ENCODE measurements at places on chromosomes 2 and 18.

GRCh38 chr2:102366406-102367112 lies 11.0 kb downstream of the IL18R1 start:
- DNase-seq = peak; percentile 25

GRCh38 chr2:44716131-44716530 lies 225.4 kb upstream of the SIX3 start:
- DNase-seq = no peak

- DNase-seq = no peak
Measured at GRCh38 chr18:42649331-42650035, 466.0 kb downstream of the RIT2 start.

DNA sequence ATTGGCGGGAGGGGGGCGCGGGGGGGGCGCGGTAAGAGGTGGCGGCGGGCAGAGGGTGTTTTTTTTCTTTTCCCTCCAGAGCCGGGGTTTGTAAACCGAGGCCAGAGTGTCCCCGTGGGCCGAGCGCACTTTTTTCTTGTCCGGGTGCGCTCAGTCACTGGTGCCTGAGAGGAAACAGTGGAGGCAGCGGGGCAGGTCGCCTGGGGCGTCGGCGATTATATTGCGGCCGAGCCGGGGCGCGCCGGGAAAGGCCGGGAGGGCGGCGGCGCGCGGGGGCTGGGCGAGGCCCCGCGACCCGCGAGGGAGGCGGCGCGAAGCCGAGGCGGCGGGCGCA lies 275 bp downstream of the HOXD8 start:
- no peak for DNase-seq

DNA sequence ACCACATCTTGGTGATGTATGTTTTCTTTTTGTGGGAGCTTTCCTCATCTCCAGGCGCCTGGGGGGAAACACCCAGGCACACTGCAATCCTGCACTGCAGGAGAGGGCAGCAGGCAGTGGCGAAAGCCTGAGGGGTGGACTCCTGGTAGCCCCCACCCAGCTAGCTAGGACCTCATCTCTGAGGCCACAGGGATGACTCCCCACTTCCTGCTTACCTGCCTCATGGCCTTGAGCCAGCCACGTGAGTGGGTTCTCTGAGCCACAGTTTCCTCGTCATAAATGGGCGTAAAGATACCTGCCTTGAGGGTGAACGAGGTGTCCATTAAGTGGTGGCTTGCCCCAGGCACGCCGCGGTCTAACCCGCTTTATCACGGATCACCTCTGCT lies 19.1 kb downstream of the TRAF3IP1 start:
- no peak for DNase-seq

DNA sequence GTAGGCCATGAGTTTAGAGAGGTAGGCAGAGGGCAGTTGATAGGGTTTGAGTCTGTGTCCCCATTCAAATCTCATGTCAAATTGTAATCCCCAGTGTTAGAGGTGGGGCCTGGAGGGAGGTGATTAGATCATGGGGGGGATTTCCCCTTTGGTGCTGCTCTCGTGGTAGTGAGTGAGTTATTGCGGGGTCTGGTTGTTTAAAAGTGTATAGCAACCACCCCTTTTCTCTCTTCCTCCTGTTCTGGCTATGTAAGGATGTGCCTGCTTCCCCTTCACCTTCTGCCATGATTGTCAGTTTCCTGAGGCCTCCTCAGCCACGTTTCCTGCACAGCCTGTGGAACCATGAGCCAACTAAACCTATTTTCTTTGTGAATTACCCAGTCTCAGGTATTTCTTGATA lies 25.5 kb downstream of the MARCHF4 start:
- peak; percentile 25 for DNase-seq

DNA sequence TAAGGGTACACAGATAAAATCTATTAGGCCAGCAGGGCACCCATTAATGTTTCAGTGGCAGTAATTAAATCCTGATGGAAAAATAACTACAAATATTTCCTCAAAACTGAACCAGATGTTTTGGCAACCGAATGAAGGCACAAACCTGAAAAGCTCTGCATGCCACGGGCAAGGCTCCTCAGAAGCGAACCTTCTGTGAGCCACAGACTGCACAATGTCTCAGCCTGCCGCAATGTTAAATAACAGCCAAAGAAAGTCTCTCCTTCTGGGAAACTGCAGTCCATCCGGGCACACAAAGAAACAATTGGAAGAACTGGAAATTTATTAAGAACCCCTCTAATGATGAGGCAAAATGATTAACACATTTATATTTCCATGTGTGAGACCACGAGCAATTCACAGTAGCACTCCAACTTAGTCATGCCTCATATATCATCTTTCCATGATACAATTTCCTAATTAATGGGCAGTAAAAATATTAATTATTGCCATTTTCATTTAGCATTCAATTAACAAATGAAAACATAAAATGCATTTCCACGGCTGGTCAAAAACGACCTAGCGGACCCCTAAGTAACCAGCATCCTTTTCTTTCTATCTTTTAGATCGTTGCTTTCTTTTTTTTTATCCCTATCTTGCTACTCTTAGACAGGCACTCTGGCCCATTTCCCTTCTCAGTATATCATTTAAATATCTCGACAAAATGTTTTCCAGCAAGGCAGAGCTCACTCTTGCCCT lies 237.5 kb downstream of the EPHA4 start:
- DNase-seq = no peak

DNA sequence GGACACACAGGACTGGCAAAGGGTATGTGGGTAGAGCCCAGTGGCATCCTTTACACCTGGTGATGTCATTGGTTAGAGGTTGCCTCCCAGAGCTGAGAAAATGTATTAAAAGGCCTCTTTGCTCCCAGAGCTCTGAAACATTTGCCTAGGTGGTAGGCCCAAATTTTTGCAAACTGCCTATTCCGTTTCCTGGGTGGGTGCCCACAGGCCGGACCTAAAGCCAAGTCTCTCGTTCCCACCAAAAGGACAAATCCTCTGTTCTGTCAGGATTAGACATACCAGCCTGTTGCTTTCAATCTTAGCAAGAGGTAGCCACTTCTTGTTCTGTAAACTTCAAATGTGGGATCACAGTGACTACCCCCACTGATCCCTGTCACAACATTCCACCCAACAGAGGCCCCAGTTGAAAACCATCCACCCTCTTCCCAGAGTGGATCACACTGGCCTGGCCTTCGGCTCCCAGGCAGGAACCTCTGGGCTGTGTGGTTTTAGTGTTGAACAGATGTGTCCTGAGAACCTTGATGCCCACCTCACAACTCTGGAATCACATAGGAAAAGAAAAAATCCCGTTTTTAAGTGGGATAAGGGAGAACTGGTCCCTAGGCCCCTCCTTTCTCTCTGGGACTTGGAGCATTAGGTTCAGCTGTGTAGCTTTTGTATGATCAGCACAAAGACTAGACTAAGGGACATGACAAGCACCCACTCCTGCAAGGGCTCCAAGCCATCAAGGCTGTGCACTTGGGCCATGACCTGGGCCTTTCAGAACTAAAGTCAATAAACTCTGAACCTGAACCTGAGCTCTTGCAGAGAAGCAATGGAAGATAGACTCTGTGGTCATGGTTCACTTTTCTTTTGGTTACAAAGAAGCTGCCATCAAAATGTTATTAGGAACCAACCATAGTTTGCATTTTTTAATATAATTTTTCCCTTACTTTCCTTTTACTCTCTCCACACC lies 211.3 kb downstream of the CYP26B1 start:
- no peak for DNase-seq

DNA sequence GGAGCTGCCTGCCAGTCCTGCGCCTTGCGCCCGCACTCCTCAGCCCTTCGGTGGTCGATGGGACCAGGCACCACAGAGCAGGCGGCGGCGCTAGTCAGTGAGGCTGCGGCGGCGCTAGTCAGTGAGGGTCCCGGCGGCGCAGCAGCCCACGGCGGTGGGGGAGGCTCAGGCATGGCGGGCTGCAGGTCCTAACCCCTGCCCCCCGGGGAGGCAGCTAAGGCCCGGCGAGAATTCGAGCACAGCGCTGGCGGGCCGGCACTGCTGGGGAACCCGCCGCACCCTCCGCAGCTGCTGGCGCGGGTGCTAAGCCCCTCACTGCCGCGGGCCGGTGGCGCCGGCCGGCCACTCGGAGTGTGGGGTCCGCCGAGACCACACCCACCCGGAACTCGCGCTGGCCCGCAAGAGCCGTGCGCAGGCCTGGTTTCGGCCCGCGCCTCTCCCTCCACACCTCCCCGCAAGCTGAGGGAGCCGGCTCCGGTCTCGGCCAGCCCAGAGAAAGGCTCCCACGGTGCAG lies 867.4 kb downstream of the DSC3 start:
- DNase-seq = no peak

DNA sequence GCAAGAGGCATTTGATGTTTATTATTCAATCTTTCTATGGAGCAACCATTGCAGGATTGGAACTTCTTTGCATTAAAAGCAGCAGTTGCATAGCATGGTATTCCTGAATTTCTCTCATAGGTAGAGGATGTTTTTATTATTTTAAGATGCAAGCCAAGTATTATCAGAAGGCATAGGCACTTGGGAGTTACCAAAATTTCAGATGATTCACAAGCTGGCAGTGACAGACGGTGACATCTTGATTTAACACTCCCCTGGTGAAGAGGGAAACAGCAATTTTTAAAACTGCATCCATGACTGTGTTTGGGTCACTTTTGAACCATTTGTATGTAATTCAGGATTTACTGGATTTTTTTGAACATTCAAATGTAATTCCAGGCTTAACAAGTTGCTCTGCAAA lies 654.3 kb downstream of the SLC4A3 start:
- DNase-seq = no peak

GRCh38 chr2:199480966-199481365 lies 23.2 kb upstream of the SATB2 start:
- DNase-seq = no peak

GRCh38 chr2:24886691-24887304 lies 33.2 kb downstream of the ADCY3 start:
- DNase-seq = peak; percentile 83

DNA sequence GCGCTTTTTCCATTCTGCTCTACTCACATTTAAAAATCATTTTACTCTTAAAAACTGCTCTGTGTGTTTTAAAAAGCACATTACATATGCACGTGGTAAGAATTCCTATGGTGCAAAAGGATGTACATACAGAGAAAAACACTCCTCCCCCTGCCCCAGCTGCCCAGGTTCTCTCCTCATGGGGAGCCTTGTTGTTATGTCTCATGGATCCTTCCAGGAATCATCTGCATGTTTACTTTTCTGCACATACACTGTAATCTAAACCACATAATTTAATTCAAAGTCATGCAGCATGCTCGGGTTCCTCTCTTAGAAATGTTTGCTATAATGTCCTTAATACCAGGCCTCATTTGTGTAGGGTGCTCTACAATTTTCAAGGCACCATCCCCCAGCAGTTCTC lies 243.3 kb downstream of the LOXHD1 start:
- DNase-seq = no peak

DNA sequence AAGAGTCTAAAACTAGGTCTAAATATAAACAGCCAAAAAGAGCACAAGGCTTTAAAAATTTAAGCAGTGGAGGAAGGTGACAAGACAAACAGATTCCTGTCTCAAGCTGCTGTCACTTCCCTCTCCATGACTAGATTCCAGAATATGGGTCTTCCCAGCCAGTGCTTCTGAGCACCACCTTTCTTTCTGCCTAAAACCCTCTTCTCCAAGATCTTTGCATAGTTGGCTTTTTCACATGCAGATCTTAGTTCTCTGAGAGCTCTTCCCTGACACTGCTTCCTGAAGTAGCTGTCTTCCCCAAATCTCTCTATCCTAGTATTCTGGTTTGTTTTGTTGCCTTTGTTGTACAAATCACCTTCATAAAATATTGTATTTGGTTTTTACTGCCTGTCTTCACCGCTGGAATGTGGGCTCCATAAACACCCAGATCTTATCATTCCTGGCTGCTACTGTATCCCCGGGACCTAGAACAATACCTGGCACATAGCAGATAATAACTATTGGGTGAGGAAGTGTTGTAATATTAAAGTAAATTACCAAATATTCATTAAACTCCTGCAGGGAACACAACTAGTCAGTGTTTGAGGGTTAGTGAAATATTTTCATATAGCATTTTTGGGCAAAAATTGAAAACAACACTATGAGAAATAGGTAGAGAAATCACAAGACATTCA lies 150.2 kb downstream of the CCDC85A start:
- no peak for DNase-seq

- no peak for DNase-seq
Measured at GRCh38 chr2:150705357-150705756, 217.9 kb upstream of the RND3 start.

DNA sequence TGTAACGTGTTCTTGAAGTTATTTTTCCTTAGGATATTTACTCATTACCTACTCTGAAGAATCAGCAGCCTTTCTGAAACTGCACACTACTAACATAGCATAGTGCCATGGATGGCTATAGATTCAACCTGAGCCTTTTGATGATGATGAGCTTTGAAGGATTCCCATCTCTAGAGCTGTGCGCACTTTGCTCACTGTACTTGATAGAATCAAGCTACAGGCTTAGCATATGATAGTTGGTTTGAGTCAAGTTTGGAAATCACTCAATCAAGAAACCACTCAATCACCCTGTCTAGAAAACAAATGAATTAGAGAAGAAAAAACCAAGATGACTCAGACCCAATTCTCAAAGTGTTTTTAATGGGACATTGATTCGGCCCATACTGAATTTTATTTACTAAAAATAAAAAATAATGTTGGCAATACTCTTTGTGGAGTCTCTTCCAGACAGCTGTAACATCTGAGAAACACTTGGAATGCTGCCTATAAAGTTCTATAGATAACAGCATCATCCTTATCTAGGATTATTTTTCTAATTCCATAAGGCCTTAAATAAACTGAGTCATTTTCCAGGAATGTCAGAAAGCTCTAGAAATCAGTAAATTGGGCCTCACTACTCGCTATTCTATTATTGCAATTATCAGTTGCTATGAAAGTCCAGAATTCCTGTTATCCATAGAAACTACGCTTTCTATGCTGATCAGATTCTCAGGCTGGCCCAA lies 259.0 kb upstream of the ERBB4 start:
- no peak for DNase-seq

- DNase-seq = no peak
Measured at GRCh38 chr2:238632181-238633060, 205.7 kb downstream of the ASB1 start.

GRCh38 chr2:108128249-108128648 lies 111.5 kb upstream of the SULT1C3 start:
- no peak for DNase-seq

Data from Kasumi-1 (cell line).